ENCODE measurements at places on chromosomes 4 and X.

DNA sequence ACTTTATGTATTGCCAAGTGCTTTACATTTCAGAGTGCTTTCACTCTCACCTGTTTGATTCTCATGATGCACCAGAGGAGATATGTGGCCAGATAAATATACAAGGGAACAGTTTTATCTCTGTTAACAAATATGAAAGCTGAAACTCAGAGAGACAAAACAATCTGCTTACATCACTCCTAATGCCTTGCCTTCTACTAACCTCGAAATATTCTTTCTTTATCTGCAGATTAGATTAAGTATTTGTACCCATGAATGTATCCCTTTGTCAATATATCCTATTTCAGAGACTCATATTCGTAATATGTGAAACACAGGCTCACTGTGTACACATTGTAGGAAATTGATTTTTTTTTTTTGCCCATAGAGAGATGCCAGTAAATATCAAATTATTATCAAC lies 178.1 kb downstream of the NWD2 start:
- no peak for DNase-seq

DNA sequence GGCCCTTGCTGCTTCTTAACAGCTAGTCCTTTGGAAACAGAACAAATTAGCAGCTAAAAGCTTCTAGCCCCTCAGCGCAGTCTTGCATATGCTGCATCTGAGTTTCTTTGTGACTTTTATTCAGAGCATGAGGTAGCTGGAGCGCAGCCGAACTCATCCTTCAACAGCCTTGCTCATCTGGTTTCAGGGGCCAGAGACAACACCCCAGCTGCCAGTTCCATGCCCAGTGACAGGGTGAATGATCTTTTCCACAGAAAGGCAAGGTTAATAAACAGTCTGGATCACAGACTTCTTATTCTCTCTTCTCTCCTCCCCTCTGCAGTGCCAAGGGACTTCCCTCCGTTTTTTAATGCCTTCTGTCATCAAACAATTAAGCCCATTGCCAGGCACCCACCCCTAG lies 216.6 kb upstream of the INTU start:
- DNase-seq: no peak

DNA sequence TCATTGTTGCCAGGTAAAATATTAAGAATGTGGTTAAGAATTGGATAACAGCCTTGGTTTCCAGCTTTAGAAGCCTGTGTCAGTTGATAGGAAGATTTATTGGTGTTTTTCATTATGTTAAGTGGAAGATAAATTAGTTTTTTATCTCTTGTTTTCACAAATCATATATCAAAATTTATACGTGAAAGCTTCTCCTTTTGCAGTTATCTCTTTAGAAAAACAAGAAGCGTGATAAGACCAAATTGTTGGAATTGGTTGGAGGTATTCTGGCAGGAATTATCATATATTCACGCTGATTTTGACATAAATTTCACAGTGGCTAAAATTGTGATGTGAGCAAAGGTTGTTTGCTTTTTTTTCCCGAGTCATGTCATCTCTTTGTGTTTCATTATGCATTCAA lies 90.6 kb downstream of the FRMPD4 start:
- no peak for DNase-seq

DNA sequence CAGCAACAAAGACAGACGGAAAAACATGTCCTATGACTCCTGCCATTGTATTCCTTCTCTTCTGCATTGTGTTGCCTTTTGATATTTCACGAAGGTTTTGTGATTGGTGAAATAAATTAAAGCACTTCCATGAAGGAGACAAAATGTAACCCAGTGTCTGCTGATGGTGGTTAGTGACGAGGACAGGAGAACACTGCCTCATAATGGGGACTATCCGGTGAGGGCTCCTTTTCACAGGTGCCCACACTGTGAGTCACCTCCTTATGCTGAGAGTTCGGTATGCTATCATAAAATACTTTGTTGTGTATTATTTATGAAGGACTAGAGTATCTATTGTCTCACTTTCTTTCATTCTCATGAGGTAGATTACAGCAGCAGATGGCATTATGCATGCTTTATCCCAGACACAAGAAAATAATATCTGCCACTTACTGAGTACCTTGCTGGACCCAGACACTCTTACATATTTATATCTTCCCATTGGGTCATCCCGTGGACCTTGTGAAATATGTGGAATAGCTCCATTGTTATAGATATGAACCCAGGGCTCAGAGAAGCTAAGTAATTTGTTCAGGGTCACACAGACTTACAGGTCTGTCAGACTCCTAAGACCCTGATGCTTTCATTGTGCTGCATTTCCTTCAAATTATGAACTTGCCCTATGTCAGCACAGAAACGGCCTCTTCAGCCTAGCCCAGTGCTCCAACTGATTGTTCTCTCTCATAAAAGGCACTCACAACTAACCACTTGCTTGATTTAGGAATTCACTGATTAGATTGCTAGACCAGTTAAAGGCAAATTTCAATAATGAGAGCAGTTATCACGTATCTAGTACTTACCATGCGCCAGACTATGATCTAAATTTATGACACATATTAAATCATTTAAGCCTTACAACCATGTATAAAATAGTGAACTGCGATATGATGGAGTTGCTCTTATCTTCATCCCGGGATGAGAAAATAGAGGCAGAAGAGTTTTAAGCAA lies 31.2 kb downstream of the PLS3 start:
- no peak for DNase-seq

- no peak for DNase-seq
These were observed 19.3 kb downstream of the SEC24D start for GRCh38 chr4:118816538-118817177.

DNA sequence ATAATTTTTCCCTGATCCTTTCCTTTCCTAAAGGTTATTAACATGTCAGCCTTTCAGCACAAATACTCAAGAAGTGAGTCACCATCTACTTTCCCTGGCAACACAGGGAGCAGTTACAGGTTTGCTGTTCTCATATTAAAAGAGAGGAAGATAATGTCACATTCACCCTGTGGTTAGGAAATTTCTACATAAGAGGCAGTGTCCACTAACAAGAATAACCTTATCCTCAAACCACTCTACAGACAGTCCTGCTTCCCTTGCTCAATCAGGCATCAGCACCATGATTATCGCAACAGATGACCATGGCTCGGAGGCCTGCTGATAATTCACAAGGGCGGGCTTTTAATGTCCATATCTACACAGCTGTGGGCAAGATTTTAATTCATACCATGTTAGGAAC lies 30.9 kb downstream of the RNF150 start:
- peak; percentile 50 for DNase-seq

DNA sequence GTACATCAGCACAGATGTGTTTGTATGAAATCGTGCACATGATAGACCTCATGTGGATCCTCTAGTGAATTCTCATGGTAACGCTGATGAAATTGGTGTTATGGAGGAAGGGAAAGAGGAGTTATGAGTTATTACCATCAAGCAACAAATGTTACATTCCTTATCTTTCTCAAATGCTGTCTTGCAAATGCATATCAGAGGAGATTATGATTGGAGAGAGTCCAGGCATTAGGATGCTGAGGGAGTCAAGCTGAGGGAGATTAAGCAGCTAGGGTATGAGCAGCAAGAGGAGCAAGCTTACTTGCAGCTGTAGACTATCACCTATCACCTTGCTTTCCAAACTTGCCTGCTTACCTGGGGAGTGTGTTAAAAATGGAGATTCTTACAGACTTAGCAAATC lies 36.8 kb upstream of the SFRP2 start:
- DNase-seq: no peak

GRCh38 chrX:151174581-151175282 lies 1.7 kb upstream of the GPR50 start:
- no peak for DNase-seq

DNA sequence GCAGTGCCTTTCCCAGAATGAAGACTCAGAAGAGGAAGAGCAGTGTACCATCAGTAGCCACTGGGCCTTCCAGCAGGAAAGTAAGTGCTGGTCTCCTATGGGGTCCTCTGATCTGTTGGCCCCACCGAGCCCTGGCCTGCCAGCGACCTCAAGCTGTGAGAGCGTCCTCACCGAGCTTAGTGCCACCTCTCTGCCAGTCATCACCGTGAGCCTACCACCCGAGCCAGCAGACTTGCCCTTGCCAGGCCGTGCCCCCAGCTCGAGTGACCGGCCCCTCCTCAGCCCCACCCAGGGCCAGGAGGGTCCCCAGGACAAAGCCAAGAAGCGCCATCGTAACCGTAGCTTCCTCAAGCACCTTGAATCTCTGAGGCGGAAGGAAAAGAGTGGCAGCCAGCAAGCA lies 69.7 kb downstream of the STARD8 start:
- no peak for DNase-seq

GRCh38 chr4:66169341-66169740 lies 499.1 kb upstream of the EPHA5 start:
- DNase-seq: no peak

DNA sequence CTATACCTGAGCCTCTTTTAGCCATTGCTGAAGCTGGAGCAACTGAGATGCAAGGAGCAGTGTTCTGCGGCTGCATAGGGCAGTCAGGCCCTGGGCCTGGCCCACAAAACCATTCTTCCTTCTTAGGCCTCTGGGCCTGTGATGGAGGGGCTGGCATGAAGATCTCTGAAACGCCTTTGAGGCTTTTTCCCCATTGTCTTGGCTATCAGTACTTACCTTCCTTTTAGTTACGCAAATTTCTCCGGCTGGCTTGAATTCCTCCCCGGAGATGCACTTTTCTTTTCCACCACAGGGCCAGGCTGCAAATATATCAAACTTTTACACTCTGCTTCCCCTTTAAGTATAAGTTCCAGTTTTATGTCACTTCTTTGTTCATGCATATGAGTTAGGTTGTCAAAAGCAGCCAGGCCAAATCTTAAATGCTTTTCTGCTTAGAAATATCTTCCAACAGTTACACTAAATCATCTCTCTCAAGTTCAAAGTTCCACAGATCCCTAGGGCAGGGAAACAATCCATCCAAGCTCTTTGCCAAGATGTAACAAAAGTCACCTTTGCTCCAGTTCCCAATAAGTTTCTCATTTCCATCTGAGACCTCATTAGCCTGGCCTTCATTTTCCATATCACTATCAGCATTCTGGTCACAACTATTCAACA lies 194.4 kb upstream of the PCDH7 start:
- no peak for DNase-seq

DNA sequence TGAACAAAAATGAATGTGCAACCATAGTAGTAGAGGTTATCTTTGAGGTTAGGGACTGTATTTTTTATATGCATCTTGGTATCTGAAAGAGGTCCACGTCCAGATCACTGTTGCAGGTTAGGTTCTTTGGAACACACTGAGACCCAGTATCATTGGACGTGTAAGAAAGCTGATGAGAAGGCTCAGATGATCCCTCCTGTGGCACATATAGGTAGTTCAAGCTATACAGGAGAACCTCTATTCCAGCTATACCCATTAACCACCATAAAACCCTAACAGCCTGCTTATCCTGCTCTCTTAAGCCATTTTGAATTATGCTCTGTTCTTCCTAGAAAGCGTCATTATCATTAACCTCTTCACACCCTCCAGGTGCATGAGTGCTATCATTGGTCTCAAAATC lies 930.7 kb upstream of the HS3ST1 start:
- DNase-seq: no peak

DNA sequence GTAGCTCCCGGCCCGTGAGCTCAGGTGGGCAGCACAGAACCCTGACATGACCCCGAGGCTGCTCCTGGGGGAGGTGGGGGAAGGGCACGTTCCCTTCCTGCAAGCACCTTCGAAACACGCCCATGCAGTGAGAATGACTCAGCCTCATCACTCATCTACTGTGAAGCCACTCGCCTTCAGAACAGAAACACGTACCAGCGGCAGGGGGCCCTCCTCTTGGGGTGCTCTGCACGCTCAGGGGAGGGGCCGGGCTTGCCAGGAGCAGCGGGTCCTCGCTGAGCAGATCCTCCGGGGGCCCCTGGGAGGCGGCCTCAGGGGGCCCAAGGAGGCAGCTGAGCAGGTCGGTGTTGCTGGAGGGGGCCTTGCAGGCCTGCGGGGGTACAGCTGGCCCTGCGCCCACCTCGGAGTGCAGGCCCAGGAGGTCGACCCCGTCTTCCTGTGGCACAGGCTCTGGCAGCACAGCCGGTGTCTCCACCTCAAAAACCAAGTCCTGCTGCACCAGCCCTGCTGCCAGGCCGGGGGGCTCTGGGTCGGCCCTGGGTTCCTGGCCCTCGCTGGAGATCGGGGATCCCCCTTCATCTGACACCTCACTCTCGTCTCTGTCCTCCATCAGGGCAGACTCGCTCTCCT lies 40.9 kb upstream of the CPLX1 start:
- no peak for DNase-seq

- no peak for DNase-seq
These were observed 159.7 kb upstream of the ATP6AP2 start for GRCh38 chrX:40420899-40421729.

GRCh38 chrX:132482632-132483031 lies 6.2 kb downstream of the MBNL3 start:
- no peak for DNase-seq

GRCh38 chrX:13545726-13546125 lies 23.7 kb upstream of the EGFL6 start:
- DNase-seq: no peak

DNA sequence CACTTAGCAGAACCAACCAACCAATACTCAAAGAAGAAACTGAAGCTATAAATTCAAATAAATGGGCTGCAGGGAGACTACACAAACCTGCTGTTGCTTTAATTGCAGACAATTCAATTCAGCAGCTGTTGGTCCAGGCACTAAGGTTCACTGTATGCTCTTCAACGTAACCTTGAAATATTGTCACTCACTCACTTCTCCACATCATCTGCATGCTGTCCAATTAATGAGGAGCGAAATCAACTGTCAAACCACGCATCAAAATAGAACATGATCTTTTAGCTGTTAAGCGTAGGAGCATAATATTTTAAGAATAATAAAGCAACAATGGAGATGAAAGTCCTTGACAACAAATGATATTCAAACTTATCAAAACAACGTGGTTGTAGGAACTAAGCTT lies 17.0 kb downstream of the ENOX2 start:
- no peak for DNase-seq

GRCh38 chr4:86928400-86929255 lies 6.2 kb upstream of the AFF1 start:
- no peak for DNase-seq

DNA sequence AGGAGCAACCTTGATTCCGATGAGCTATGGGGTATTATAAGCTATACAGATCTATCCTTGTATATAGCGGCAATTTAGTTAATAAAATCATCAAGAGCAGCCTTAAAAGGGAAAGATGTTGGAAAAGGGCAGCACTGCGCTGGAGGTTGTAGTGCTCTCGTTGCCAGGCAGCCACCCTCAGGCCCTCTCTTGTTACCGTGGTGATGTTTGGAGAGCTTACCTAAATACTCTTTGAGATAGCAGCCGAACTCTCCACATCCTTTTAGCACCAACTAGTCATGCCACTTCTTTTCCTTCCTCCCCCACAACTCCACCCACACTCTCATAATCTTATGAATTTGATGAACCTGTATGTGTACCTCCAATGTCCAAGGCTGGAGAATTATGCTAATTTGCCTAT lies 3.8 kb upstream of the RADX start:
- no peak for DNase-seq
